Testis (tissue), 5 donors: ENCODE measurements at places on chromosomes 1 and 21. TPM values are rescaled to one million over a fixed set of nuclear protein-coding genes. Genes with fewer than 3 reads are reported as not detected.

DNA sequence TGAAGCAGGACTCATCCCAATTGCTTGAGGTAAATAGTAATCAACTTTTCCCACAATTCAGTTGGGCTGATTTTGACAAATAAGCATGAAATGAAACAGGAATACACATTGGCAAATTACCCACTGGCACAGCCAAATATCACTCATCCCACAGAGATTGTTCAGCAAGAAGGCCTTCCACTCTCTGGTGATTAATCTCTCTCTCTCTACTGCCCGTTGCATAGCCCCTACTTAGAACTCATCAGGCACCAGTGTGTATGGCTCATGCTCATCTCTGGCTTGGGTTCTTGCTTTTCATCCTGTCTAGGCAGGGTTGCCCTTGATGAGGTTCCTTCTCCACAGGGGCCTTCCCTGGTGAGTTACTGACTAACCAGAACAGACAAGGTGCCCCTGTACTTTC is 1.1 kb downstream of the BSDC1 start:
- DNase-seq: no peak
- H3K4me1 ChIP-seq: peaks cover 26% of the 10 kb centered on the region
- H3K36me3 ChIP-seq: no peaks in the 10 kb centered on the region
- H3K27me3 ChIP-seq: no peaks in the 10 kb centered on the region
- no peak overlapping the region for H3K4me3 ChIP-seq

PLPPR4 gene
- 6.0 TPM for polyA plus RNA-seq

DNA sequence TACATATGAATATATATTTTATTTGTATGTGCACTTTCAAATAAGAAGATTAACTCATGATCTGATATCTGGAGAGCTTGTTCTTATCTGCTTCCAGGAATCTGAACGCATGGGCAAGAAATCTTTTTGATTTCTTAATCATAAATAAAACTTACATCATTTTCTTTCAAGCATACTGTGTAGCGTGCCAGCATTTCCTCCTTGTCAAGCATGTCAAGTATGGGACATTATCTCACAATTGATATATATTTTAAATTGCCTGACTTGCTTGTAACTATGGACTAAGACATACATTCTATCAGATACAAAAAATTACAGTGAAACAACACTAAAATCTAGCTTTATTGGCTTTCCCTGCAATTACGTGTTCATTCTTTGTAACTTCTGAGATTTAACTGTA is 1128.2 kb downstream of the PLA2G4A start:
- H3K27ac ChIP-seq: no peak overlapping the region
- H3K4me1 ChIP-seq: no peaks in the 10 kb centered on the region
- H3K36me3 ChIP-seq: no peaks in the 10 kb centered on the region
- DNase-seq: no peak

DNA sequence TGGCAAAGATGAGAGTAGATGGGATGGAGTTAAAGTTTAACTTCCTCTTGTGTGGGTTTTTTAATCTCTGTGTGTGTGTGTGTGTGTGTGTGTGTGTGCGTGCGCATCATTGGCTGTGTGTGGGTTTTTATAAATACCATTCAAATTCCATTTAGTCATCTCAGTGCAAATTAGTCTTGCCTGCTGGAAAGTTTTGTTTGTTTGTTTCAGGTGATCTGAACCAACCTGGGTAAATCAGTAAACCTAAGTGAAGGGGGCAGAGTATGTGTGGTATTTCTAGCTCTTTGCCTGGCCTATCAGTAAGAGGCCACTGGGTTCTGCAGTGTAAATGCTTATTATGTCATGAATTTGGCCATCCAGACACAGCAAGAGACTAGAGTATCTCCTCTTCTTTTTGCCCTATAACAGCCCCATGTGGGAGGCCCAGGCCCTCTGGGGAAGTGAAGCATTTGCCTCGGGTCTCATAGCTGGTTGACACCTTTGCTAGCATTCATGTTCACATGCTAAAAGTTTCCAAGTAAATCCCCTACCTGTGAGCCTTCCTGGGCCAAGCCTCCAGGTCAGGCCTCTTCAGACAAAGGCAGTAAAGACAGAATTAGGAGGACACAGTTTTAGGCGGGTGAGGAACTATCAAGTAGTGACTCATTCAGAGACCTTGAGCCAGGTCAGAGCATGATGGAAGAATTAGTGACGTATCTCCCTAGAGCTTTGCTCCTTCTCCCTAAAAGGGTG is 14.7 kb downstream of the INTS3 start:
- H3K4me1 ChIP-seq: peaks cover 8% of the 10 kb centered on the region
- no peaks in the 10 kb centered on the region for H3K36me3 ChIP-seq
- no peak for DNase-seq
- H3K4me3 ChIP-seq: no peak overlapping the region
- H3K27ac ChIP-seq: no peak overlapping the region

GNG4 gene
- 3.3 TPM for polyA plus RNA-seq

DNA sequence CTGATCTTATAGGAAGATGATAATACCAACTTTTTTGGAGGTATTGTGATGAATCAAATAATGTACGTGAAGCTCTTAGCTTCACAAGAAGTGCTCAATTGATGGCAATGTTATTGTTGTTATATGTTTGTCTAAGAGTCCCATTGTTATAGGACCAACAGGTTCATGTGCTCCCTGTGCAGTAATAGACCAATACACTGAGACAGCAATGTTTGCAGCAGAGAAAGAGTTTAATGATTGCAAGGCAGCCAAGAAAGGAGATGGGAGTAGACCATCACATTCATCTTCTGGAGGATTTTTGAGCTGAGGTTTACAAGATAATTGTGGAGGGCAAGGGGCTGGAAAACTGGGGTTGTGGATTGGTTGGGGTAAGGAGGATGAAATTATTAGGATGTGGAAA is 143.0 kb downstream of the CNIH3 start:
- H3K27me3 ChIP-seq: no peaks in the 10 kb centered on the region
- H3K27ac ChIP-seq: no peak overlapping the region
- H3K4me3 ChIP-seq: no peak overlapping the region
- no peaks in the 10 kb centered on the region for H3K36me3 ChIP-seq
- no peaks in the 10 kb centered on the region for H3K4me1 ChIP-seq

MACO1 gene
- polyA plus RNA-seq: 51.3 TPM

GRCh38 chr1:166479052-166479631 is 312.3 kb upstream of the FAM78B start:
- H3K27ac ChIP-seq: no peak overlapping the region
- H3K36me3 ChIP-seq: no peaks in the 10 kb centered on the region
- no peak overlapping the region for H3K4me3 ChIP-seq
- DNase-seq: peak; percentile 83
- no peaks in the 10 kb centered on the region for H3K4me1 ChIP-seq

DNA sequence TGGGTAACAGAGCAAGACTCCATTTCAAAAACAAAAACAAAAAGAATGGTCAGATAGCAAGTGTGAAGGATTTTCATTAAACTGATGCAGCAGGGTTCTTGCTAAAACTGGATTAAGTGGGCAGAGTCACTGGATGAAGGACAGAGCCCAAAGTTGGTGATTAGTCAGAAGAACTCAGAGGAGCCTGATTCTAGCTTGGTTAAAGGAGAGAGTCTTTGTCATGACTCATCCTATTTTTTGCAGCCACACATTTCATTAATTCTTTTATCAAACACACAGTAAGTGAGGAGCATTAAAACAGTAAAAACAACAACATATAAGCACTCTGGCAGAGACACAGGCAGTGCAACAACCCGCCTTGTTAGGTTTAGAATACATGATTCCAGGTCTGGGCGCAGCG is 56.0 kb upstream of the EDARADD start:
- H3K4me3 ChIP-seq: no peak overlapping the region
- no peaks in the 10 kb centered on the region for H3K36me3 ChIP-seq
- no peaks in the 10 kb centered on the region for H3K27me3 ChIP-seq

- no peak overlapping the region for H3K27ac ChIP-seq
- H3K4me3 ChIP-seq: no peak overlapping the region
- no peaks in the 10 kb centered on the region for H3K36me3 ChIP-seq
- DNase-seq: no peak
- H3K27me3 ChIP-seq: no peaks in the 10 kb centered on the region
These were observed 104.4 kb upstream of the SERBP1 start for GRCh38 chr1:67534627-67535065.

IVL gene
- not detected for polyA plus RNA-seq

DNA sequence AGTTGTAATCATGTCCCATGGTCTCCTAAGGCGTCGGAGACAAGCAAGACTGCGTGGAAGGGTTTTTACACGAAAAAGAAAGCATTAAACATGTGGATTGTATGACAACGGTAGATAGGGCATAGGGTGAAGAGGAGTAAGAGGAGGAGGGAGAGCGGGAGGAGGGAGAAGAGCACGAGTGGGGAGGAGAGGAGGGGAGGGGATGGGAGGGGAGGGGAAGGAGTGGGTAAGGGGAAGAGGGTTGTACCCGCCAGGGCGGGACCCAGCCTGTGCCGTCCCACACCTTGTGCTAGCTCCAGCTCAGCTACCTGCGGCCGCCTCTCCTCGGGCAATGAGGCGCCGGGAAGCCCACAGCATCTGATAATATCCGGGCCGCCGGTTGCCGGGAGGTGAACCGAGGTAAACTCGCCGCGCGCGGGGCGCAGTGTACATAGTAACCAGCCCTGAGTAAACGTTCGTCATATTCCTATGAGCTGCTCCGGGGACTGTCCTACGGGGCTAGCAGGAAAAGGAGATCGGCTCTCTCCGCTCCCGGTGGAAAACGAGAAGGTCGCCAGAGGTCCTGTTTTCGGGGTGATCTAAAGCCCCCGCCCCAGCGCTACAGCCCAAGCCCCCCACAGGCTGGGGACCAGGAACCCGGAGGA is 449 bp upstream of the RCAN3 start:
- H3K4me3 ChIP-seq: peak overlapping the region; percentile 65
- H3K27ac ChIP-seq: peak overlapping the region; percentile 82
- peaks cover 5% of the 10 kb centered on the region for H3K4me1 ChIP-seq
- peak; percentile 57 for DNase-seq
- no peaks in the 10 kb centered on the region for H3K36me3 ChIP-seq

- no peak overlapping the region for H3K27ac ChIP-seq
- no peak for DNase-seq
- no peaks in the 10 kb centered on the region for H3K36me3 ChIP-seq
- H3K27me3 ChIP-seq: no peaks in the 10 kb centered on the region
- H3K4me1 ChIP-seq: no peaks in the 10 kb centered on the region
These were observed 172.8 kb upstream of the CACNA1E start for GRCh38 chr1:181310560-181310959.

GRCh38 chr1:19209439-19209989 is 552 bp downstream of the UBR4 start:
- peak overlapping the region; percentile 73 for H3K4me3 ChIP-seq
- H3K4me1 ChIP-seq: peaks cover 48% of the 10 kb centered on the region
- H3K36me3 ChIP-seq: no peaks in the 10 kb centered on the region
- no peaks in the 10 kb centered on the region for H3K27me3 ChIP-seq

DNA sequence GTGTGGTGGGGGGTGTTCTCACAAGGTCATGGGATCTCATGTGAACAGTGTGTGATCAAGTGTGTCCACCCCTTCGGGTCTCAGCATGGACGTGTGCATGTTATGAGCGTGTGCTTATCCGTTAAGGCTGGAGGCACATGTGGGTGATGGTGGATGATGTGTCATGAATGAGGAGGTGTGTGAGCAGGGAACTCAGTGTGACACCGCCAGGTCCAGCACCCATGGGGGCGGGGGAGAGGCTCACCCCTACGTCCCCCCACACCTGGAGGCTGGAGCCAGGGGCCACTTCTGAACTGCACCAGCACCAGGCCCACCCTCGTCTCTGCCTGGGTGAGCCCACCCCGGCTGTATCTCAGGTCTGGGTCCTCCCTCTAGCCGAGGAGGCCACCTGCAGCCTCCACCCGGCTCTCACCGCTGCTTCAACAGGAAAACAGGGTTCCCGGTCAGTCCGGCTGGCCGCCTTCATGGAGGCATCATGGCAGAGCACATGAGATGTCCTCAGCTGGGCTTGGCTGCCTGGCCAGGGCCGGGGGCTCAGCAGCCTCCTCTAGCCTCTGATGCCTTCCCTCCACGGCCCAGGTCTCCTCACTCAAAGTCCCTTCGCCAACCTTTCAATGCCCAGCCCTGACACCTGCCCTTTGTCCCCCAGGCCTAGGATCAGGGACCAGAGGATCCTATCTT is 34.2 kb upstream of the C1QA start:
- H3K36me3 ChIP-seq: no peaks in the 10 kb centered on the region
- DNase-seq: no peak
- H3K27me3 ChIP-seq: no peaks in the 10 kb centered on the region
- no peak overlapping the region for H3K4me3 ChIP-seq

GMEB1 gene
- polyA plus RNA-seq: 12.6 TPM

GBP2 gene
- 39.5 TPM for polyA plus RNA-seq

- H3K27ac ChIP-seq: no peak overlapping the region
- DNase-seq: no peak
- H3K4me1 ChIP-seq: no peaks in the 10 kb centered on the region
- no peaks in the 10 kb centered on the region for H3K36me3 ChIP-seq
- H3K27me3 ChIP-seq: no peaks in the 10 kb centered on the region
These were observed 118.3 kb downstream of the PTPRU start for GRCh38 chr1:29354511-29355098.

- no peak overlapping the region for H3K4me3 ChIP-seq
- DNase-seq: no peak
- no peak overlapping the region for H3K27ac ChIP-seq
These were observed 99.1 kb downstream of the MT1HL1 start for GRCh38 chr1:236904892-236905741.

DNA sequence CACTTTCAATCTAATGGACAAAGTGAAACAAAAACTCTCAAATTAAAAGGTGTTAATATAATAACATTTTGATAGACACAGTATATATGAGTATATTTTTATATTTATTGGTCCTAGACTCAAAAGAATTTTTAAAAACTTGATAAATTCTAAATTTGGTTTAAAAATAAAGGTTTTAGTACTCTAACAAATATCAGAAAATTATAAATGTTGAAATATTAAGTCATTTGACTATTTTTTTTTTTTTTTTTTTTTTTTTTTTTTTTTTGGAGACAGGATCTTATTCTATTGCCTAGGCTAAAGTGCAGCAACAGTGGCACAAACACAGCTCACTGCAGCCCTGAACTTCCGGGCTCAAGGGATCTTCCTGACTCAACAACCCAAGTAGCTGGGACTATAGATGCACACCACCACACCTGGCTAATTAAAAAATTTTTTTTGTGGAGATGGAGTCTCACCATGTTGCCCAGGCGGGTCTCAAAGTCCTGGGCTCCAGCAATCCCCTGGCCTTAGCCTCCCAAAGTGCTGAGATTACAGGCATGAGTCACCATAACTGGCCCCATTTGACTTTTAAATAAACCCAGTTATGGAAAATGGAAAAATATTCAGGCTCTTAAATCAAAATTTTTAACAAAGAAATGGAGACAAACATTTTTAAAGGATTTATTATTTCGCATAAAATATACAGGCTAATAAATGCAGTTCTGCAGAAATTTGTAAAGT is 60.8 kb upstream of the RBM34 start:
- no peaks in the 10 kb centered on the region for H3K27me3 ChIP-seq
- no peak overlapping the region for H3K27ac ChIP-seq
- no peak for DNase-seq
- no peaks in the 10 kb centered on the region for H3K36me3 ChIP-seq
- no peak overlapping the region for H3K4me3 ChIP-seq
- no peaks in the 10 kb centered on the region for H3K4me1 ChIP-seq
